Right renal cortex interstitium (tissue), 3 donors: ENCODE measurements at places on chromosomes 13 and 19. TPM values are rescaled to one million over a fixed set of nuclear protein-coding genes. Genes with fewer than 3 reads are reported as not detected.

- DNase-seq = no peak
Observed at GRCh38 chr19:6288737-6289136, 9.0 kb upstream of the MLLT1 start.

GRCh38 chr13:73625562-73626339 is 508.5 kb downstream of the KLF12 start:
- DNase-seq = no peak

DNA sequence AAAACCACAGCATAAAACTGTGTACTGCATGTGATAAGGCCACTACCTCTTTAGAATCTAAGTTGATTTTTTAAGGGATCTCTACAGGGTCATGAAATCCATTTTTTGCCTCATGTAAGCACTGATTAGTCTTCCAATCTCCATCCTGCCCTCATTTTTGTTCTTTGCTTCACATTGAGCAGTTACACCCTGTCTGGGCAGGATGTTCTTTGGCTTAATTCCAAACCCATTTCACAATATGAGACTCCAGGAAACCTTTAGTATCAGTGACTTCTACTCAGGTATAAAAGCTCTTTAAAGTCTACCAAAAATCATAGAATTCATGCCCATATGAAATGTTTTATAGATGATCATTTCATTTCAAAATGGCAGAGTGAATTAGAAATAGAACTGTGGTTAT is 592.6 kb downstream of the TBC1D4 start:
- DNase-seq = no peak

DNA sequence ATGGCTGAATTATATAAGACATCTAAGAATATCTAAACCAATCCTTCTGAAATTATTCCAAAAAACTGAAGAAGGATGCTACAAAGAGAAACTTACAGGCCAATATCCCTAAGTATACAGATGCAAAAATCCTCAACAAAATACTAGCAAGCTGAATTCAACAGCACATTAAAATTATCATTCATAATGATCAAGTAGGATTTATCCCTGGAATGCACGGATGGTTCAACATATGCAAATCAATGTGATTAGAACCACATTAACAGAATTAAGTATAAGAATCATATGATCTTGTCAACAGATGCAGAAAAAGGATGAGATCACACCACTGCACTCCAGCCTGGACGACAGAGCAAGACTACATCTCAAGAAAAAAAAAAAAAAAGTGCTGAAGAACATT is 13.3 kb downstream of the ZNF560 start:
- DNase-seq = no peak

DNA sequence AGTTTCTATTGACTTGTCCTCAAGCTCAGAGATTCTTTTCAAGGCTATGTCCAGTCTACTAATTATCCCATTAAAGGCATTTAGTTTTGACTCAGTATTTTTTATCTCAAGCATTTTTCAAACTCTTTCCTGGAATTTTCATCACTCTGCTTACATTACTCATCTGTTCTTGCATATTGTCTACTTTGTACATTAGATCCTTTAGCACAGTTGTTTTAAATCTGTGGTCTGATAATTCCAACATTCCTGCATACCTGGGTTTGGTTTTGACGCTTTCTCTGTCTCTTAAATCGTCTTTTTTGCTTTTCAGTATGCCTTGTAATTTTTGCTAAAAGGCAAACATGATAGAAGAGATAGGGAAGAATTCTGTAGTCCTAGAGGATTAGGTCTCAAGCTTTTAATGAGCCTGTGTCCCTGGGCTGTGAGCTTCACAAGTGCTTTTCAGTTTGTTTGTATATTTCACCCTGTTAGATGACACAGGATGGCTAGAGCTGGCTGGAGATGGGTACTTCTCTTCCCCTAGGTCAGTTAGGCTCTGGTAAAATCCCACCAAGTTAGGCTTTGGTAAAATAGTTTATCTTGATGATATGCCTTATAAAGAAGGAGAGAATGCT is 46.1 kb upstream of the GPC6 start:
- DNase-seq = no peak

DNA sequence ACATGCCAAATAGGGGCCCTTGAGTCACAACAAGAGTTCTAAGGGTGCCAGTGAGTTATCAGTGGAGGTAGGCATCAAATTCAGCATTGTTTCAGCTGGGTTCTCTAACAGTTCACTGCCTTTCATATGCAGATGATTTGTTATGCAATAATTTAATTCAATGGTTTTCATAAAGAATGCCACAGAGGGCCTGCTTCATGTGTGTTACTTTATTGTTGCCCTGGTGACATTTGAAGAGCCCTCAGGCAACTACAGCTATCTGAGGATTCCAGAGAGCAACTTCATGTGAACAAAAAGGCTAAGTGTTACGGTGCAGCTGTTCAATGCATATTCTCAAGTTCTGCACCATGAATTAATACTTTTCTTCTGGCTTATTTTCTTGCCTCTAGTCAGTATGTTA is 43.1 kb upstream of the STARD13 start:
- DNase-seq = no peak

Gene ATXN8OS
- 0.22 TPM for polyA plus RNA-seq

Gene CEACAM16
- not detected for polyA plus RNA-seq

Gene PTPRH
- 0.04 TPM for polyA plus RNA-seq

GRCh38 chr13:102774214-102774568 is 605 bp upstream of the TEX30 start:
- DNase-seq = no peak

- DNase-seq = no peak
Observed at GRCh38 chr19:4368128-4368820, 24.9 kb downstream of the MPND start.

DNA sequence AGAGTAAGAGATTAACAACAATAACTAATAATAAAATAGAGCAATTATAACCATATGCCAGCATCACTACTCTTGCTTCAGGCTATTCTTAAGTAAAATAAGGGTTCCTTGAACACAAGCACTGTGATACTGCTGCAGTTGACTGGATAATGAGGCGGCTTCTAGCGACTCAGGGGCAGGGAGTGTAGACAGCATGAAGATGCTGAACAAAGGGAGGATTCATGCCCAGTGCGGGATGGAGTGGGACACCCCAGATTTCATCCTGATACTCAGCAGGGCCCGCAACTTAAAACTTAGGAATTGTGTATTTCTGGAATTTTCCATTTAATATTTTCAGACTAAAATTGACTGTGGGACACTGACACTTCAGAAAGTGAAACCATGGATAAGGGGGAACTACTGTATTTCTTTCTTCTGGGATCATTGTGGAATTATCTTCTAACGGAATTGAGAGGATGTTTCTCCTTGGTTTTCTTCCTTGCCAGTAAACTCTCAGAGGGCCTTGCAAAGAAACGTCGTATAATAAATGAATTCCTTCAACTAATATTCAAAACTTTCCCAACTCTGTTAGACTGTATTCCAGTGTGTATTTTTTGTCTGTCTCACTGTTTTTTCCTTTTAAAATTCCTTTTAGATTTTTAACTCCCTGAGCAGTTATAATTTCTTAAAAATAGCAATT is 127.5 kb downstream of the B3GLCT start:
- DNase-seq = no peak
